ENCODE measurements at places on chromosomes 2 and 18.

GRCh38 chr2:36497570-36498163 is 100.3 kb downstream of the FEZ2 start:
- no peak for DNase-seq
- H3K27me3 ChIP-seq, result no peaks in the 10 kb centered on the region
- no peak overlapping the region for H3K4me3 ChIP-seq
- H3K27ac ChIP-seq, result no peak overlapping the region
- peaks cover 5% of the 10 kb centered on the region for H3K4me1 ChIP-seq

GRCh38 chr2:16181062-16181740 is 240.9 kb downstream of the MYCN start:
- H3K4me1 ChIP-seq, result peaks cover 6% of the 10 kb centered on the region
- no peak overlapping the region for H3K27ac ChIP-seq
- H3K36me3 ChIP-seq, result no peaks in the 10 kb centered on the region
- H3K4me3 ChIP-seq, result no peak overlapping the region
- DNase-seq, result no peak
- H3K27me3 ChIP-seq, result no peaks in the 10 kb centered on the region

DNA sequence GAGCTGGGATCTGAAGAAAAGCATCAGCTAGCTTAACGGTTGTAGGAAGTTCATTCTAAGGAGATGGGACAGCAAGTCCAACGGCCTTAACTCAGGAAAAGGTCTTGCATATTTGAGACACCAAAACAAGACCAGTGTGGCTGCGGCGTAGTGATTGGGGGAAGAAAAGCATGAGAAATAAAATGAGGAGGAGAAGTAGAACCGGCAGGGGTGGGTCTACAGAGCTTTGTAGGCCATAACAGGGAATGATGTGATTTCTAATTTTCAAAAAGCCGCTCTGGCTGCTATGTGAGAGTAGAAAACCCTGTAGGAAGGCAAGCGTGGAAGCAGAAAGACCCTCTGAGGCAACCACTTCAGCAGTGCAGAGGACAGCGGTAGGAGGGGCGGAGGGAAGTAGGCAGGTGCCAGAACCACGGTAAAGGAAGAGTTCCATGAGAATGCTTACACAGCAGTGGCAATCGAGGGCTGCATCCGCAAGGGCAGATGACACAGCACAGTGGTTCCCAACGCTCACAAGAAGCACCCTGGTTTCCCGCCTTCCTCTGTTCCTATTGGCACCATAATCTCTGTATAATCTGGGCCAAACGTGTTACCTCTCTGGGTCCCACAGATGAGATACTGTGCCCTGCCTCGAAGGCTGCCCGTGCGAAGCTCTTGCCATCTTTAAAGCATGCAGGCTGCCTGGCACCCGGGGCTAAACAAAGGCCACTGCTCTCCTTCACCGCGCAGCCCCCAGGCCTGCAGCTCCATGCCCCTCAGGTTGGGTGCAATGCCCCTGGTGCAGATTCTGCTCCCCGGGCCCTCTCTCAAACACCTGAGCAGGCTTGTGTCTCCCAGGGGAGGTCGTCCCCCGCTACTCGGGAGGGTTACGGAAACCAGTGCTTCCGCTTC is 795 bp downstream of the ANKRD39 start:
- DNase-seq, result no peak
- H3K36me3 ChIP-seq, result peaks cover 30% of the 10 kb centered on the region
- H3K4me3 ChIP-seq, result peak overlapping the region; percentile 78
- peaks cover 17% of the 10 kb centered on the region for H3K4me1 ChIP-seq

- H3K27ac ChIP-seq, result no peak overlapping the region
- no peaks in the 10 kb centered on the region for H3K4me1 ChIP-seq
- no peak overlapping the region for H3K4me3 ChIP-seq
- DNase-seq, result no peak
- H3K36me3 ChIP-seq, result no peaks in the 10 kb centered on the region
Observed at GRCh38 chr2:223641082-223641481, 38.9 kb upstream of the SCG2 start.

- DNase-seq, result no peak
- H3K27ac ChIP-seq, result no peak overlapping the region
- H3K27me3 ChIP-seq, result no peaks in the 10 kb centered on the region
- peaks cover 12% of the 10 kb centered on the region for H3K4me1 ChIP-seq
- no peak overlapping the region for H3K4me3 ChIP-seq
- H3K36me3 ChIP-seq, result peaks cover 2% of the 10 kb centered on the region
Observed at GRCh38 chr2:150482667-150483400, 4.6 kb downstream of the RND3 start.

DNA sequence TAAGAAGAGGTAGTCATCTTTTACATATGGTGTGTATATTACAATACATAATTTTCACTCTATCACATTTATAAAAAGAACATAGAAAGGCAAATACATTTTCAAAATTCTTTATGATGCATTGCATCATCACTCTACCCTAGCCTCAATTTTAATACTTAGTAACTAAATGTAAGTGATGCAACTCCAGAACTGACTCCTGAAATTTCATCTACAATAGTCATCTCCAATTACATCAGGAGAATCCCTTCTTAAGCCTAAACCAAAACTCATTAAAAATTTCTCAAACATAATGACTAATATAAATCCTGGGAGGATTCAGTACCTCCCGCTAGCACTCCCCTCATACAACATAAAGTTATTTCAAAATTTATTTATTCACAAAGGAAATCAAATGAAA is 15.9 kb downstream of the TMX3 start:
- no peak overlapping the region for H3K4me3 ChIP-seq
- H3K4me1 ChIP-seq, result no peaks in the 10 kb centered on the region
- DNase-seq, result no peak

DNA sequence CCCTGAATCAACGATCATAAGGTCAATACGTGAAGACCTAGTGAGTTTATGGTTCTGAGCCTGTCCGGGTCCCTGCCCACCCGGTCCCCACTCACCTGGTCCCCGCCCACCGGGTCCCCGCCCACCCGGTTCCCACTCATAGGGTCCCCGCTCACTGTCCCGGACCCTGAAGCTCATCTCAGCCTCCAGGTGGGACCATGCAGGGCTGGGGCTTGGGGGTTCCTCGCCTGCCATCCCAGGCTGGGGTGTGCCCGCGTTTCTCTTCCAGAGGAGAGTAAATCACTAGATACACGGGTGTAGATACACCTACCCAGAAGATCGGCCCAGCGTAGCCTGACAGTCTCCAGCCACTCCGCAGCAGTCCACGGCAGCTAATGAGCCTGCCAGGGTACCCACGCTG is 131.5 kb downstream of the MBP start:
- no peak for DNase-seq
- H3K36me3 ChIP-seq, result no peaks in the 10 kb centered on the region
- no peaks in the 10 kb centered on the region for H3K4me1 ChIP-seq
- no peaks in the 10 kb centered on the region for H3K27me3 ChIP-seq

- H3K27ac ChIP-seq, result no peak overlapping the region
- H3K4me1 ChIP-seq, result no peaks in the 10 kb centered on the region
- H3K36me3 ChIP-seq, result no peaks in the 10 kb centered on the region
- no peaks in the 10 kb centered on the region for H3K27me3 ChIP-seq
Observed at GRCh38 chr2:20432714-20433113, 14.2 kb upstream of the RHOB start.

DNA sequence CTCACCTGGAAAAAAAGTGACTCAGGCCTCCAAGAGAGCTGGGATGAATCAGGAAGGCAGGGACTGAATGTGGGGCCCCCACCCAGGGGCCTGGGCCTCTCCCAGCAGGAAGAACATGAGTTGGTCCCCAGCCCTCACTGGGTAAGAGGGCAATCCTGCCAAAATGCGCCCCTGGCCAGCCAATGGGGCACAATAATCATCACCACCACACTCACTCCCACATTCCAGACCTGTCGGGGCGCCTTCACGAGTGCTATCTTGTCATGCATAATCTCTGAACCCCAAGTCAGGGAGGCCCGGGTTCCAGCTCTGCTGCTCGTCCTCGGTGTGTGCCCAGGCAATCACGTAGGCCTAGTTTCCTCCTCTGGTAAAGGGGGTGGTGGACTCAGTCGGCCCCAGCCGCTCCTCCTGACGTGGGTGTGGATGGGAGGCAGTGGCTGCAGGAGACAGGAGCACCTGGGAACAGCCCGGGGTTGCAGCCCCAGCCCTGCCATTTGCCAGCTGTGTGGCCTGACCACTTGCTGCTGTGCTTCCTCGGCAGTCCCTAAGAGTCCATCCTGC is 115.1 kb downstream of the CYP26B1 start:
- H3K4me3 ChIP-seq, result no peak overlapping the region
- no peak for DNase-seq
- H3K4me1 ChIP-seq, result peaks cover 18% of the 10 kb centered on the region
- no peaks in the 10 kb centered on the region for H3K36me3 ChIP-seq

DNA sequence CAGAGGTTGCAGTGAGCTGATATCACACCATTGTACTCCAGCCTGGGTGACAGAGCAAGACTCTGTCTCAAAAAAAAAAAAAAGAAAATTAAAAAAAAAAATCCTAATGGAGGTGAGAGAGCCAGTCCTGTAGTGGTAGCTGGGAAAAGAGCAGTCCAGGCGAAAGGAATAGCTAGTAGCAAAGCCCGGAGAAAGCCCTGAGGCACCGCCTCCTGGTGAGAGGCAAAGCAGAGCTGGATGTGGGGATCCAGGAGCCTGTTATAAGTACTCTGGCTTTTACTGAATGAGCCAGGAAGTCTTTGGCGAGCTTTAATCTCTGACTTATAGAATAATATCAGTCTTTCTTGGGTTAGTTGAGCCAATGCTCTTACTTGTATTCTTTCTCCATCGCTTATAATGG is 6.6 kb upstream of the KLHL23 start:
- no peaks in the 10 kb centered on the region for H3K4me1 ChIP-seq
- H3K36me3 ChIP-seq, result no peaks in the 10 kb centered on the region
- no peak overlapping the region for H3K27ac ChIP-seq
- H3K27me3 ChIP-seq, result no peaks in the 10 kb centered on the region
- DNase-seq, result no peak

DNA sequence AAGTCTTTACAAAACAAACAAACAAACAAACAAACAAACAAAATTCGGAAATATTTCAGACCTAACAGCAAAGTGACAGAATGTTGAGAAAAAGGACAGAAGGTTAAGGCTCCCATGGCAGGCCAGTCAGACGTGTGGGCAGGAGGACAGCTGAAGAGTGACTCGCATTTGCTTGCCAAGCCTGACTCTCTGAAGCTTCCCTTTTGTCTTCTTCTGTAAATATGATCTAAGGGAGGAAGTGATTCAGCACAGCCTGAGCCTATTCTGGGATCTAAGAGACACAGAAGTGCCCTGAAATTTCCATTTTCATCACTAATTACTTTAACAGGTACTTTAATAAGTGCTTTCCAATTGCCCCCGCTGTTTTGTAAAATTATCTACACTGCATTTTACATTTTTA is 134.0 kb upstream of the LYPD1 start:
- H3K27me3 ChIP-seq, result no peaks in the 10 kb centered on the region
- no peak overlapping the region for H3K27ac ChIP-seq
- no peak for DNase-seq
- H3K36me3 ChIP-seq, result no peaks in the 10 kb centered on the region
- H3K4me1 ChIP-seq, result no peaks in the 10 kb centered on the region

DNA sequence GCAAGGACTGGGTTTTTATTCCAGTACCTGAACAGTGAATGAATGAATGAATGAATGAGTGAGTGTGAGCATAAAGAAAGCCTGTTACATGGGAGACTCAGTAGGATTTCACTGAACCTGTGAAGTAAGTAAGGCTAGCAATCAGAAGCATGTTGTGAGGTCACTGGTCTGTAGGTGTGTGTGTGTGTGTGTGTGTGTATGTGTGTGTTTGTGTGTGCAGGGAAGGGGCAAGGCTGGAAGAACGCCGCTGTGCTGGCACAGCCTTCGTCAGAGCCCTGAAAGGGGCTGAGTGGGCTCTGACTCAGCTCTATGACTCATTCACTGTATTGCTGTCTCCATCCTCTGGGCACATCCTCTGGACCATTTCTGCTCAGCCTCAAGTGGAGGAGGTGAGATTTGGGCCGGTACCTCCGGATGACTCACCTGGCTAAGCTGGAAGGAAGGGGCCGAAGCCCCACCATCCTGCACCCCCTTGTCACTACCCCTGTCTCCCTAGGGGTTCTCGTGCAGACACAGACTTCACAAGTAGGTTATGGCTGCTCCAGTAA is 51.4 kb upstream of the MRPL33 start:
- no peaks in the 10 kb centered on the region for H3K36me3 ChIP-seq
- H3K4me3 ChIP-seq, result no peak overlapping the region
- H3K27ac ChIP-seq, result no peak overlapping the region
- no peaks in the 10 kb centered on the region for H3K27me3 ChIP-seq

GRCh38 chr2:205721057-205721449 is 38.8 kb downstream of the NRP2 start:
- H3K27ac ChIP-seq, result no peak overlapping the region
- H3K36me3 ChIP-seq, result peaks cover 11% of the 10 kb centered on the region
- H3K4me1 ChIP-seq, result peaks cover 7% of the 10 kb centered on the region
- H3K27me3 ChIP-seq, result no peaks in the 10 kb centered on the region
- H3K4me3 ChIP-seq, result no peak overlapping the region

GRCh38 chr2:95301876-95302641 is 4.9 kb downstream of the KCNIP3 start:
- no peak overlapping the region for H3K27ac ChIP-seq
- H3K4me1 ChIP-seq, result peaks cover 2% of the 10 kb centered on the region
- H3K36me3 ChIP-seq, result no peaks in the 10 kb centered on the region
- no peak overlapping the region for H3K4me3 ChIP-seq

- no peaks in the 10 kb centered on the region for H3K27me3 ChIP-seq
- H3K36me3 ChIP-seq, result no peaks in the 10 kb centered on the region
- no peak overlapping the region for H3K4me3 ChIP-seq
- no peaks in the 10 kb centered on the region for H3K4me1 ChIP-seq
Observed at GRCh38 chr2:200575957-200576356, 9.9 kb upstream of the AOX1 start.

- H3K4me3 ChIP-seq, result no peak overlapping the region
- DNase-seq, result peak; percentile 70
- H3K27me3 ChIP-seq, result no peaks in the 10 kb centered on the region
- H3K27ac ChIP-seq, result no peak overlapping the region
- H3K36me3 ChIP-seq, result no peaks in the 10 kb centered on the region
- H3K4me1 ChIP-seq, result no peaks in the 10 kb centered on the region
Observed at GRCh38 chr2:12819103-12819475, 102.4 kb downstream of the TRIB2 start.

DNA sequence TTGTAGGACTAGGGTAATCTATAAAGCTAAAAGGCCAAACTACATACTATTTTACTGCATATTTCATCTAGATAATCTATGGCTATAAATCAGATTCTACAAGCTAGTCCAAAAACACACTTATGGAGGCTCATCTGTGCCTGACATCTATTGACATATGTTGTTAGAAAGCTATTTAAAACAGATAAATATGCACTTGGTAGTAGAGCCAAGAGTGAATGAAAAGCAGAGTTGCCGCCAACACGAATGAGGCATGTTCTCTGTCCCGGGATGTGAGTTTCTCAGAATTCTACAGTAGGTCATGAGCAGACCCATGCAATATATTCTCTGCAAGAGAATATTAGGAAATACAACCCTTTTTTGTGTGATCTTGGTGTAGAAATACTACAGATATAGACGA is 66.7 kb upstream of the LPIN2 start:
- no peak overlapping the region for H3K27ac ChIP-seq
- no peaks in the 10 kb centered on the region for H3K27me3 ChIP-seq
- no peak overlapping the region for H3K4me3 ChIP-seq
- no peaks in the 10 kb centered on the region for H3K4me1 ChIP-seq

All from trophoblast cell (in vitro differentiated cells and primary cell).